Spleen (tissue), 13 donors: ENCODE measurements at places on chromosomes 2 and 18.

- no peak for DNase-seq
These were observed 48.0 kb downstream of the RAB12 start for GRCh38 chr18:8657050-8657820.

- DNase-seq, result no peak
These were observed 491.9 kb downstream of the NR4A2 start for GRCh38 chr2:155840661-155841060.

DNA sequence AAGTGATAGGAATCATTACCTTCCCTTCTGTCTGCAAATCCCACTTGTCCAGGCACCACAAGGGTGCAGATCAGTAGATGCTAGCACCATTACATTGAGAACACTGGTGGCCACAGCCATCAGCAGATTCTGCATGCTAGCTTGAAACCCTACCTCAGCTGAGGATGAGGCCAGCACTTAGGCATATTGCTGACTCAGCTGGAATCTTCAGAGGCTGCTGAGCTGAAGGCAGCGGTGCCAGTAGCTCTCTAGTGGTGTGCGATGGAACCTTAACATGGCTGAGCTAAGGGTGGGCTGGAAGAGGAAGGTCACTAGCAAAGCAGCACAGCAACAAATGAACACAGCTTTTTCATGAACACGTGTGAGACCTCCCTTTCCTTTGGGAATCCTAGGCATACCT lies 19.0 kb upstream of the CPO start:
- DNase-seq, result no peak

- DNase-seq, result no peak
These were observed 40.3 kb upstream of the FHL2 start for GRCh38 chr2:105439141-105439540.

DNA sequence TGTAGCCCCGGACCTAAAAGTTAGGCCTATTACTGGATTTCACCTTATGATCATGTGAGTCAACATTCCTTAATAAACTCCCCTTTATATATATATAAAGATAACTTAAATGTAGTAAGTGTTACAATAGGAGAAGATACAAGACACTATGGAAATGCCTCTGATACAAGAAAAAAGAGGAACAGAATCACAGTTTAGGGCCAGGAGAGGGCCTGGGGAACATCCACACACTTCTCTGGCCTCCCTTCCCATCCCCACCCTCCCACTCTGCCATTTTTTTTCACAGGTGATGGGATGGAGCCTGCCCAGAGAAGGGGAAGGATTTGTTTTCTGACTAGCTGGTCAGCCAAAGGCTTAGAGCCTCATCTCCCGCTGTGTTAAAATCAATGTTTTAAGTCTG lies 6.4 kb downstream of the CDC42EP3 start:
- no peak for DNase-seq

DNA sequence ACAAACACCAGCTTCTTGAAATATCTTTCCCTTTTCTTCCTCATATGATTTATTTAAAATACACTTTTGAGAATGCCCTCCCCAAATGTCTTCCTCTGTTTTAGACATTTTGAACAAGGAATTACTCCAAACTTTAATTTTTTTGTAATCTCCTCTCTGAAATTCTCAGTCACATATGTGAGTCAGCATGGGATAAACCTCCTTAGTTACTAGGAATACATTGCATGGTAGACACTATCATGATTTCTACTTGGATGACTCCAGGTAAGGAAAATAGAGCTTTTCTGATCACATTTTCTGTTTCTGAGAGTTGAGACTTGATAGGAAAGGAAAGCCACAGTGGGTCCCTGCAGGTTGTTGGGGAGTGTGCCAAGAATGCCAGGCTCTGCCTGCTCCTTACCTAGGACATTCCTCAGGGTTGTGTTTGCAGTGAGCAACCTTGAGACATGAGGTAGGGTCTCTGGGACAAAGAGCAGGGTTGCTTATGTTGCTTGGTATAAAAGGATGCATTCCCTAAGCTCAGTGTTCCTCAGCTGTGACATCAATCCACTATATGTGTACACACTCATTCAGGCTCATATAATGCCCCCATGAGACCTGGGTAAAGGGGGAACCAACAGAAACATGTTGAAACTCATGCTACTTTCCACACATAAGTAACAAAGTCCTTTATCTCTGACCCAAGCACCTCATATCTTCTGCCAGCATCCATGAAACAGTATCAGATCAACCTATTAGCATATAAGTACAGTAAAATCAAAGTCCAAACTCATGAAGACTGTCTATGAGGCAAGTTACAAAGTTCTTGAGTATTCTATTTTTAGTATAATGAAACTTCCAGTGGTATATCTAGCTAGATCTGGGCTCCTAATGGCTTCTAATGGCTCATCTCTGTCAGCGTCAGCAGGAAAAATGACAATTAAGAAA lies 112.8 kb upstream of the SCN1A start:
- no peak for DNase-seq

DNA sequence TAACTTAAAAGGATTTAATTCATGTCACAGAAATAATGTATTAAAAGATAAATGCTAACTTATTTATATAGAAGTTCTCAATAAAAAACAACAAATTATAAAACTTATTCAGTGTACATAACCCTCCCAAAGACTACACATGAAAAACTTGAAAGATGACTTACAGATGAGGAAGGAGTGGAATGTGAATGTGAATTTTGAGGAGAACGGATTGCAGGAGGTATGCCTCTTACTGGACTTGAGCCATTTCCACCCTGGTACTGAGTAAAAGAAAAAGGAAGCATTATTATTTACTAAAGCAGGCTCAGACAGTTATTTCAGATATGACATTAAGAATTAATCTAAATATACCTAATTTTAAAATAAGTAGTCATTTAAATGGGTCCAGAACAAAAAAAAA lies 104.4 kb downstream of the TLK1 start:
- DNase-seq, result no peak

DNA sequence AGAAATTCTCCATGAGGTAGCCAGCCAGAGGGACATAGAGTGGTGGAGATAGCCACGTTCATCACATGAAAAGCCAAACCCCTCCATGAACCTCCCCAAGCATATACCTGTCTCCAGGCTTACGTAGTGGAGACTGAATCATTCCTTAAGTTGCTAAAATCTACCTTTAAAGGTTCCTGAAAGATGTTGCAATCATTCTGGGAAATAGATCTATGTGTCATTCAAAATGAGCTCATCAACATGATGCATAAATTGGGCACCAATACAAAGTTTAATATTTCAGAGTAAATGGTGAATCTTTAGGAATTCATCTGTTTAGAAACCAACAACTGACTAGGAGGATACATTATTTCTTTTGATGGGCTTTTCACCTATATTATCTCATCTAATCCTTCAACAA lies 362.6 kb upstream of the ID2 start:
- no peak for DNase-seq

- DNase-seq, result peak; percentile 93
These were observed 32.8 kb downstream of the TTC32 start for GRCh38 chr2:19868701-19869580.

DNA sequence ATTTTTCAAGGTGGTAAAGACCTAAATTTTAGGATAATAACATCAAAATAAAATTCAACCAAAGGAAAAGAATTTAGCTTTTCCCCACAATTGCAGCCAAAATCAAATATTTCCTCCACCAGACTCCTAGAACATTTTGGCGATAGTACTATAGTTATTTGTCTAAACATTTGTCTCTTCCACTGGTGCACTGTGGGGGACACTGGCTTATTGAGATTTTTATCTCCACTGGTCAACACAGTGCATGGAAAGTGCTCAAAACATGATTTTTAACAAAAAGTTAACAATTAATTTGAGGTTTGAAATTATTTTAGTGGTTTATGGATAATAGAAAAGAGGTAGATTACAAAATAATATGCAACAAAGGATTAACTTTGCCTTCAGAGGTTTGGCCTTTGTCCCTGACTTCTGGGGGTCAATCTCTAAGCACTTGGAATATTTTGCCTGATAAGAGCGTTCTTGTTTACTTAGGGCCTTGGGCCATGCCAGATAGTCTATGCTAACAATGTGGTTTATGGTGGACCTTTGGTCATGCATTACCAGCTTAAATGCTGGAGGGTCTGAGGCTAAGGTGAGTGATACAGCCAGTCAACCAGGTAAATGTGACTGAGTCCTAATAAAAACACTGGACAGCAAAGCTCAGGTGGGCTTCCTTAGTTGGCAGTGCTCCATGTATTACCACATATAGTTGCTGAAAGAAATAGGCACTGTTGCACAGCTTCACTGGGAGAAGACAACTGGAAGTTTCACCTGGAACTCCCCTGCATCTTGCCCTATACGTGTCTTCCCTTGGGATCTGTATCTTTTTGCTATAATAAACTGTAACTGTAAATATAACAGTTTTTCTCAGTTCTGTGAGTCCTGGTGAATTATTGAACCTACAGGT lies 67.2 kb upstream of the SATB2 start:
- no peak for DNase-seq

DNA sequence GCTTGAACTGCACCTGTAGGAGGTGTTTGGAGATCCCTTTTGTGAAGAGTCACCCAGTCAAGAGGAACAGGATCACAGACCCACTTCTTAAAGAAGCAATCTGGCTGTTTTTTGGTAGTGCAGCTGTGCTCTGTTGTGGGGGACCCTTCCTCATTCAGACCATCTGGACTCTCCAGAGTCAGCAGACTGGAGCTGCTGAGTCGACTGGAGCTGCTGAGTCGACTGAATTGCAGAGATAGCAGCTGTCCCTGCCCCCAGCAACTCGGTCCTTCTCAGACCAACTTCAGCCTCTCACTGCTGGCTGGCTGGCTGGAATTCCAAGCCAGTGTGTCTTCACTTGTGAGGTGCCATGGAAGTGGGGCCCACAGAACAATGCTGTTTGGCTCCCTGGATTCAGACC lies 56.8 kb downstream of the GTF3C3 start:
- DNase-seq, result no peak

DNA sequence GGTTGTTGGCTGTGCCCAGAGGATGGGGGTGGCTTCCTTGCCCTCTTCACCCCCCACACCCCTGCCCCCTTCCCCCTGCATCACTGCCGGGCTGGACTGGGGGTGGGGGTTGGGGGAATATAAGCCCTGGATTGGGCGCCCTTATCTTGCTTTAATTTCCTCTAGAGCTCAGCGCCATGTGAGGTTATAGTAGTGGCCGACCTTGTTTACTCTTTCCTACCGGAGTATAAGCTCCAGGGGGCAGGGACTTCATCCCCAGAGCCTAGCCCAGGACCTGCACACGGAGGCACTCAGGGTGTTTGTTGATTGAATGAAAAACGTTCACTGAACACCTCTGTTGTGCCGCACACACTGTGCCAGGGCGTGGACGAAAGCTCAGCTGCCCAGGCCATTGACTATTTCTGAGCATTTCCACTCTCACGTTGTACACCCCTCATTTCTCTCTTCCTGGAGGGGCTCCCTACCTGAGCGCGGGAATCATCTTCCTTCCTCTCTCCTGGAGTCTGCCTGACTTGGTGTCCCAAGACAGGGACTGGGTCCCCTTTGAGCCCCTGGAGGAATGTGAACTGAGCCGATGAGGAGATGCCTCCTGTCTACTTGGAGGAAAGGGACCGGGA lies 9.3 kb upstream of the SPATA3 start:
- DNase-seq, result no peak

- no peak for DNase-seq
These were observed 396.8 kb upstream of the UBE2E3 start for GRCh38 chr2:180583441-180584140.

DNA sequence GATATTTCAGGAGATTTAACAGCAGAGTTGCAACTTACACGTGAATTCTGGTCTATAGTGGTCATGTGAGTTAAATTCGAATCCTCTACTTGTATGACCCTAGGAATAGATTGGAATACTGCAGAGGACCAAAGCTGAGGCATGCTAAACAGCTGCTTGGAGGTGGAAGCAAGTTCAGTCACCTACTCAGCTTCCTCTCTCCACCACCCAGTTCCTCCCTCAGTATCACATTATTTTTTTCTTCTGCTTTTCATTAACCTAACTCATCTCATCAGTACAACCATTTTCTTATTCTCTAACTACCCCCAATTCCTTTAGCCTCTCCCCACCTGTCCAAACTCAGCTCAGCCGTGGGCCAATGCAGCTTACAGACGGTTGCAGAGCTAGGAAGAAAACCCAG lies 385.5 kb downstream of the SETBP1 start:
- no peak for DNase-seq

- DNase-seq, result peak; percentile 51
These were observed 8.6 kb upstream of the FAHD2A start for GRCh38 chr2:95393901-95394300.

- no peak for DNase-seq
These were observed 130.0 kb downstream of the MBD2 start for GRCh38 chr18:54094474-54094873.

DNA sequence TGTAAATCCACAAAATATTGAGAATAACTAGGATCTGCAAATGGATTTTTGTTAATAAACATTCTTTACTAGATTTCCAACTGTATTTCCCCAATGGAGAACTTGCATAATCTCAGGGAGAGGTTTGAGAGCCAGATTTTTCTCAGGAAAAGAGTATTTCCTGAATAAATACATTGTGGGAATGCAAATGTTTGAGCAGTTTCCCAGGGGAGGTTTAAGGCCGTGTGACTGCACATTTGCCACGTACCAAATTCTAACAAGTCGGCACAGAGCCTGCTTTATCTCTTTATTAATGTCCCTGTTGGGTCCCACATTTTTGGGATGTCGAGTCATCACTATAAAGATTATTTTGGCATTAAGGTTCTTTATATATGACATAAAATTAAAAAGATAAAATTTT lies 27.0 kb downstream of the TFPI start:
- DNase-seq, result no peak

DNA sequence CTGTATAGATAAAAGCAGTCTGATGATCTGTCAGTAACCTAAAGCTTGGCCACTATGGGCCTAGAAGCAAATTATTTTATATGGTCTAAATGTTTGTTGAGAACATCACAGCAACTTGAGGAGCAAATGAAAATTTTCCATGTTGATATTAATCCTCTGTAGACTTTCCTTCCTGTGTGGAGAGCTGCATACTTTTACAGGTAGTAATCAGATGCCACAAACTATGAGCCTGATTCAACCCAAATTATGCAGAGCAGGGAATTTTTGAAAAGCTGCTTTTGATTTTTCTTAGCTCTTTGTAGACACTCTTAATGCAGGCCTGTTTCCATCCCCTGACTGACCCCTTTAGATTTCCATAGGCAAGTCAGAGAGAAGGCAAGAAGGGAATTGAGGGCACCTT lies 17.3 kb downstream of the PAX3 start:
- DNase-seq, result no peak

GRCh38 chr18:70578480-70578879 lies 289.6 kb downstream of the SOCS6 start:
- DNase-seq, result no peak

- no peak for DNase-seq
These were observed 129.5 kb downstream of the MTCL1 start for GRCh38 chr18:8834881-8835280.

DNA sequence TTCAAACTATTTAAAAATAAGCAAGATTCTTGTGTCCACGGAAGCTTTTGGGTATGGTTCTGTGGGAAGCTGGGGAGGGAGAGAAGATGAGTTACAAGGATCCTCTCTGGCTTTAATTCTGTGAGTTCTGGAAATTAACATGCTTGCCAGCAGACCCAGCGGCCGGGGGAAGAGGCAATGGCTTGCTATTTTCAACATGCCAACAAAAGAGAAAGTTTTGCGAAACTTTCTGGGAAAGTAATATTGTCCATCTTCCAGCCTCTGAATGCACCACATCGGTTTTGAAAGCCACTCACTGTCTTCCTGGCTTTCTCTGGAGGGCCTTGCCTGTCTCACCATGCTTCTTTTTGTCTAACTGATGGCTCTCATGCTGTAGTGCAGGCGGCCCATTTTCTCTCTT lies 85.7 kb downstream of the EN1 start:
- DNase-seq, result no peak
